NCI-H1092 (cell line): ENCODE measurements at places on chromosomes 7 and 10.

DNA sequence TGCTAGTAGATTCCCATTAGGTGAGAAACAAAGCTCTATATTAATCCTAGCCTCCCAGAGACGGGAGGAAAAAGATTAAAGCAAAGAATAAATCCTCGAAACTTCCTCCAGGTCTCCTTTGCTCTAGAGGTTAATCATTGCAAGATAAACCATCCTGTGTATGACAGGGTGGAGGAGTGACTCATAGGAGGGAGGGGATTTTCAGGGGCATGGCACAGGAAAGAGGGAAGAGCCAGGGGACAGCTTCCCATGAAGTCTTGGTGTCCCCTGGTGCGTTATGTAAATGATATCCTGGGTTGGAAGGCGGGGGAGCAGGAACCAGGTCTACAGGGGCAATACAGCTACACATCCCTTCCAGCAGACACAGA, 780 bp downstream of the CYP3A5 start:
- no peak for DNase-seq

- no peak for DNase-seq
Measured at GRCh38 chr7:91541641-91542040, 277.4 kb downstream of the FZD1 start.

DNA sequence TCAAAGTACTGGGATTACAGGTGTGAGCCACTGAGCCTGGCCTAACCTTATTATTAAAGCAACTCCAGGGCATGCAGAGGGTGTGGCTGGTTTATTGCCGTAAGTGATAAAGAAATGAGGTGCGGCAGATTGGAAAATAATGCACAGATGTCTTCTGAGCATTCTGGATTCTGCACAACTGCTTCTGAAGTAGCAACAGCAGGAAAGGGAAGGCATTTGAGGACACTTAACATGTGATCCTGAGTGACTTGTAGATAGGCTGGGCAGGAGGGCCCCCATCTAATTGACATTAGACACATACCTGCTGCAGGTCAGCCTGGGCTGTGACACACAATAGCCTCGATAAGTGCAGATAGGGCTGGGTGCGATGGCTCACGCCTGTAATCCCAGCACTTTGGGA, 5.6 kb downstream of the RHBDD2 start:
- DNase-seq, result no peak

- DNase-seq, result no peak
Measured at GRCh38 chr10:50679149-50679548, 55.4 kb upstream of the SGMS1 start.

DNA sequence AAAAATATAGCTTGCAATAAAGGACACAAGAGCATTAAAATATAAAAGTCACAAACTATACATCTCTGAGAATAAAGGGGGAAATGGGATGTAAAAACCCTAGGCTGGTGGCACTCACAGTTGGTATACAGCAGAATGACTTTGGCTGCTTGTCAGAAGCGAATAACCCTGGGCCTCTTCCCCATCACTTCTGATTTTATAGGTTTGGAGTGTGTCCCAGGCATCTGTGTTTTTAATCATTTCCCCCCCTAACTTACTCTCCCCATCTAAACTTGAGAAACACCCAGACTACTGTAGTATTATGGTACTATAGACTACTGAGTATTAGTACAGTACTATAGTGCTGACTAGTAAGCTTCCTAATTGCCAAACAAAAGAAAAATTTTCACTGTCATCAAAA, 1.8 kb upstream of the RPA3 start:
- peak; percentile 78 for DNase-seq

- no peak for DNase-seq
Measured at GRCh38 chr7:28755255-28755654, 202.9 kb downstream of the TRIL start.

- DNase-seq, result peak; percentile 46
Measured at GRCh38 chr7:19663816-19664462, 44.9 kb downstream of the POLR1F start.

DNA sequence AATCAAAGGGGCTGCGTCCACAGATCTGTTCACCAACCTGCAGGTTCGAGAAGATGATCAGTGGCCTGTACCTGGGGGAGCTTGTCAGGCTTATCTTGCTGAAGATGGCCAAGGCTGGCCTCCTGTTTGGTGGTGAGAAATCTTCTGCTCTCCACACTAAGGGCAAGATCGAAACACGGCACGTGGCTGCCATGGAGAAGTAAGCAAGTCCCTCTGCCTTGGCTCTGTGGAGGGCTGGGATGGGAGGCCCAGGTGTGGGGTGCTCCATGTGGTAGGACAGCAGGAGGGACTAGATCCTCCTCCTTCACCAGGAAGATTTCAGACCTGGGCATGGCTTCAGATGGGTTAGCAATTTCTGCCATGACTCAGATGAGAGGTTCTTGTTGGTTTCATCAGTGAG, 25.9 kb downstream of the HKDC1 start:
- DNase-seq, result no peak

- DNase-seq, result peak; percentile 25
Measured at GRCh38 chr7:101816595-101817470, 593 bp upstream of the CUX1 start.

- DNase-seq, result no peak
Measured at GRCh38 chr10:69864321-69864720, 62.6 kb downstream of the COL13A1 start.

- no peak for DNase-seq
Measured at GRCh38 chr7:156656598-156656997, 16.0 kb downstream of the RNF32 start.

GRCh38 chr7:105808703-105809590, 67.5 kb downstream of the ATXN7L1 start:
- DNase-seq, result no peak

DNA sequence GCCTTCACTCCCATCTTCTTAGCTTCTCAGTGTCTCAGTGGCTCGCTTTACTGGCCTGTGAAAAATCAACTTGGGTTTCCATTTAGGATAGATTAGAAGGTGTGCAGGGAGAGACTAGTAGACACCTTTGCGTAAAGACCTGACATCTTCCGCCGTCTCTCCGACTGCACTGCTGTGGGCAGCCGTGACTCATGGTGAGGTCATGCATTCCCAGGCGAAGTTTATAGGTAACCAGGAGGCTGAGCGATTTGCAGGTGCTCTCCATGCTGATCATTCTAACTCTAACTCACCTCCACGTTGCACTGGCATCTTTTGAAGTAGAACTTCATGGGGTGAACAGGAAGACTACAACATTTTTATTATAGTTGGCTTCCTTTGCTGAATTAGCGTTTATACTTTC, 68.0 kb upstream of the ZNF438 start:
- DNase-seq, result no peak
